ENCODE measurements at places on chromosomes 13 and 19.

DNA sequence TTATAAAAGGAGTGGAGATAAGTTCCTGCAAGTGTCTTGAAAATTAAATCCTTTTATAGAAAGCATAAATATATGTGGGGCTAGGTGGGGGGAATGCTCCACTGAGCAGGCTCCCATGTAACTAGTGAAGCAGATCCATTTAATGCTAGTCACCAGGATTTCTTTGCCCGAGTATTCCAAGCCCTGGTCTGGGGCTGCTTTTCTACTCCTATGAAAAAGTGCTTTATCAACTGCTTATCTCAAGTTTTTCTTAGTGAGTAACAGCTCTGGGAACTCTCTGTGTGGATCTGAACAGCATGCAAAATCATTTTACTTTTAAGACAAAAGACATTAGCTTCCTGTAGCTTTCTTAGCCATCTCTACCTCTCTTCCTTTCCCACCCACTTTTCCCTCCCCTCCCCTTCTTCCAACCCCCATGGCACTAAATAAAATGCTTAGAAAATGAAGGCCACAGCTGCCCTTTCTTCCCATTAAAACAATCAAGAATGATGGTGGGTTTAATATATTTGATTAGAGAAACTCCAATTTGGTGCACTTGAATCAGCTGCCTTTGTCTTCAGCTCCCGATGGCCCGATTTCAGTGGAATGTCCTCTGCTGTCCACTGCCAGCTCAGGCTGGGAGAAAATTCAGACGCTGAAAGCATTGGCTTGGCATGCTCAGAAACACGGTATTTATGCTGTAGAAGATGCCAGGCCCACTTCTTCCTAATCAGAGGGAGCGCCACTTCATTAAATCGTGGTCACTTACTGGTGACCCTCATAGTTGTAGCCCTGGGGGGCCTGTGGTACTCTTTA, 475.1 kb downstream of the FOXO1 start:
- no peak for DNase-seq

- DNase-seq, result no peak
Observed at GRCh38 chr19:29015569-29015968, 197.4 kb downstream of the UQCRFS1 start.

DNA sequence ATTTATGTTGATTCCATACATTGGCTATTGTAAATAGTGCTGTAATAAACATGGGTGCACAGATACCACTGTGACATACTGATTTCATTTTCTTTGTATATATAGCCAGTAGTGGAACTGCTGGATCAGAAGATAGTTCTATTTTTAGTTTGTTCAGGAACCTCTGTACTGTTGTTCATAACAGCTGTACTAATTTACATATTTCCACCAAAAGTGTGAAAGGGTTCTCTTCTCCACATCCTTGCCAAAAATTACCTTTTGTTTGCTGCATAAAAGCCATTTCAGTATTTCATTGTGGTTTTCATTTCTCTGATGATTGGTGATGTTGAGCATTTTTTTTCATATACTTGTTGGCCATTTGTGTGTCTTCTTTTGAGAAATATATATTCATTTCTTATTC, 1962.1 kb downstream of the PCDH9 start:
- DNase-seq, result no peak

DNA sequence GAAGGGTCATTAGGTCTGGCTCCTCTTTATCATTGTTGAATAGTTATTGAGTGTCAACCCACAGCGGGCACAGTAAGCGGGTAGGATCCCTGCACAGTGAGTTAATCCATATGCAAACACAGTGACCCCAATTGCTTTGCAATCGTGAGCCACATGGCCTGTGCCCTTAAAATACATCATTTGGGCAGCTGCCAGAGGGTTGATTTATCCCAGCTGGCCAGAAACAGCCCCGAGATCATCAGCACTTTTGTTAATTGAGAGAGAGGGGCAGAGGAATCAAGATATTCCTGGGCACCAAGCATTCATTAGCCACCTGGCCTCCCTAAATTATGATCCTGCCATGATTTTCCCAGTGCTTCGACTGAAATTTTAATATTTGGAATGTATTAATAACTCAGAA, 9.8 kb upstream of the CNMD start:
- no peak for DNase-seq

GRCh38 chr13:52070929-52071523, 46.5 kb downstream of the UTP14C start:
- DNase-seq, result no peak

DNA sequence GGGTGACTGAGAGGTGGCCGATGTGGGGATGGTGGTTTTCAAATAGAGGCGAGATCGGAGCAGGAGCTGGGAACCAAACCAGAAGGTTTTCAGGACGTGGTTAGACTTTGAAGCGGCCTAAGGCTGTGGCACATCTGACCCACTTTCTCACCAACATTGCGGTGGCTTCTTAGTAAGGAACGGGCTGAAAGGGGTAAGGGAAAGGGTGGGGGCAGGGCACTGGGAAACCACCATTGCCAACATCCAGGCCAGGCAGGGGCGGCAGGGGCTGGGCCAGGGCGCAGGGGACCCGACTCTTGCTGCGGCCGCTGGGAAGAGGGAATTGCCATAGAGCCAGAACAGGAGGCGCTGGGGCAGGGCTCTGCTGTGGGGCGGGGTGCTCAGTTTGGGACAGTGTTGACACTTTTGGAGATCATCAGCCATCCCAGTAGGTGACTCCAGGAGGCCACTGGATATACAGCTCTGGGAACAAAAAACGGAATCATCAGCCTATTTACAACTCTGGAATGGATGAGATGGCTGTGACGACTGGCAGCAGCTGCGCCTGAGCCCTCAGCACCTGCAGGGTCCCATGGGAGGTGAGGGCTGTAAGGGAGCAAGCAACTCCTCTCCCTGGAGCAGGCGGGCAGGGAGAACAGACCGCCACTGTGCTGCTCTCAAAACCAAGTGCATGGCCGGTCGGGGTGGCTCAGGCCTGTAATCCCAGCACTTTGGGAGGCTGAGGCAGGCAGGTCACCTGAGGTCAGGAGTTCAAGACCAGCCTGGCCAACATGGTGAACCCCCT, 52.2 kb downstream of the IRS2 start:
- no peak for DNase-seq

- no peak for DNase-seq
Observed at GRCh38 chr19:934865-935479, 9.1 kb downstream of the ARID3A start.

GRCh38 chr13:26616126-26616525, 58.6 kb downstream of the WASF3 start:
- no peak for DNase-seq

- no peak for DNase-seq
Observed at GRCh38 chr13:99260216-99260615, 2.0 kb upstream of the GPR18 start.

DNA sequence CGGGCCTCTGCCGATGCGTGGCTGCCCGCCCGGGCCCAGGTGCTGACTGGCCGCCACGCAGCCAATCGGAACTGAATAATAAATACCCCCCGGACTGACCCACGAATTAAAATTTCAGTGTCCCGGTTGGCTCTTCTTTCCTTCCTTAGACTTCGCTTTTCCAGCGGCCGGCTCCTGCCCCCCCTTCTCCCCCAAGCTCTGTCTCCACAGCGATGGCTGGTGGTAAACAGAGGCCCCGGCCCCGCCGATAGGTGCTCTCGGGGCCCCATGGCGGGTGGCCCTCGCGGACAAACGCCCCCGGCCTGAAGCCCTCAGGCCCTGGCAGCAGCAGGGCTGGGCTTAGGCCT, 2.6 kb downstream of the ZBTB7A start:
- no peak for DNase-seq

DNA sequence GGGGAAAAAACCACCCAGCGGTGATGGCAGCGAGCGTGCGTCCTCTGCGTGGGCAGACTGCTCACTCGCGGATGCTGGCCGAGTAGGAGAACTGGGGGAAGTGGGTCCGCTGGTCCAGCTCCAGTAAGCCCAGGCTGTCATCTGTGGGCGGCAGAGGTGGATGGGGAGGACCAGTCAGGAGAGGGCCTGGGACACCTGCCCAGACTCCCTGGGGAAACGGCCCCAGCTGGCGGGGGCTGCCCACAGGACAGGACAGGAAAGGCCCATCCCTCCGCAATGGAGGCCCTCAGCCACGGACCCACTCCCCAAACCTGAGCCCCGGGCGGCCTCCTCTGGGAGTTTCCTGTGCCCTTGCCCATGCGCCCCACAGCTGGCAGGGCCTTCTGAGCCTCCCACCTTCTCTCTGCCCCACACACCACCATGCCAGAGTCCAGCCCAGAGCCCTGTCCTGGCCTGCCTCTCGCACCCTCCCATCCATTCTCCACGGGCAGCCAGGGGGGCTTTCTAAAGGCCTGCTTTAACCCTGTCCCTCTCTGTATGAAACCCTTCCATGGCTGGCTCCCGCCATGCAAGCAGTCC, 7.4 kb upstream of the CCNP start:
- DNase-seq, result no peak

DNA sequence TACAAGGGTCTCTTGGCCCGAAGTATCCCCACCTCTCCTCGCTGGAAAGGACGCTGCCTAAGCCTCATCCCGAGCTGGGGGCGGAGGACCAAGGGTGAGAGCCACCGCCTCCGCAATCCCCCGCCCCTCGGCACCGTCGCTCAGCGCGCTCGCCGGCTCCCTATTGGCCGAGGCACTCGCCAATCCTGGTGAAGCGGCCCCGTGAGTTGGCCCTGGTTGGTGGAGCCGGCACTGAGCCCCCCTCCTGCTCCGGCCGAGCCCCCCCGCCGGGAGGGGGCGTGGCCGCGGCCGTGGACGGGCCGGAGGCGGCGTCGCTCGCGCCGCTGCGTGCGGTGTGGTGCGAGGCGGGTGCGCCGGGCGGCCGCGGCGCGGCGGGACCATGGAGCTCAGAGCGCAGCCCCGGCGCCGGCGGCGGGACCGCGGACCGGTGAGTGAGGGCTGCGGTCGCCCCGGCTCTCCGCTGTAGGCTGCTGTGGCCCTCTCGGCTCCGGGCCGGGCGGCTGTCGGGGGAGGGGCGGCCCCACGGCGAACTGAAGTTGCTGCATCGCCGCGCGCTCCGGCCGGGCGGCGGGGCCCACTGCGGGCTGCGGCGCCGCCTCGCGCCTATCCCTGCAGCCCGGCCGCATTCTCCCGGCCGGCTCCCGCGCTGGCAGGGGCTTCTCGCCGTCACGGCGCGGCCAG, at the start of gene WASF3:
WASF3 (plus strand) TSS at position 291 of the 681 bp plus-strand sequence. CDS start 84,588 bp downstream, outside the sequence.
- DNase-seq, result no peak

GRCh38 chr19:54388802-54389139, 24.0 kb upstream of the LAIR1 start:
- no peak for DNase-seq

DNA sequence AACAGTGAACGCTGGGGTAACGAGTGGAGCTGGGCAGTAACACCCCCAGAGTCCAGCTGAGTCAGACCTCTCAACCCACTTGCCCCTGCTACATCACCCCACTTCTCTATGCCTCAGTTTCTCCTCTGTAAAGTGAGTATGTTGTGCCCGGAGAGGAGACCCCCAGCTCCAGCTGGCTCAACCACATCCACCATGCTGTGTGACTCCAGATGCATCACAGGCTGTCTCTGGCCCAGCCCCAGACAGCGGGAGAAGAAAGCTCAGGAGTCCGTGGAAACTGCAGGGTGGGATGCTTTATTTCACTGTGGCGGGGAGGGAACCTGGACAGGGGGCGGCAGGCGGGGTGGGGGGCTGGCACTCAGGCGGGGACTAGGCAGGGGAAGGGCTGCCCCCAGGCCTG, 9.6 kb upstream of the ELL start:
- DNase-seq, result no peak

DNA sequence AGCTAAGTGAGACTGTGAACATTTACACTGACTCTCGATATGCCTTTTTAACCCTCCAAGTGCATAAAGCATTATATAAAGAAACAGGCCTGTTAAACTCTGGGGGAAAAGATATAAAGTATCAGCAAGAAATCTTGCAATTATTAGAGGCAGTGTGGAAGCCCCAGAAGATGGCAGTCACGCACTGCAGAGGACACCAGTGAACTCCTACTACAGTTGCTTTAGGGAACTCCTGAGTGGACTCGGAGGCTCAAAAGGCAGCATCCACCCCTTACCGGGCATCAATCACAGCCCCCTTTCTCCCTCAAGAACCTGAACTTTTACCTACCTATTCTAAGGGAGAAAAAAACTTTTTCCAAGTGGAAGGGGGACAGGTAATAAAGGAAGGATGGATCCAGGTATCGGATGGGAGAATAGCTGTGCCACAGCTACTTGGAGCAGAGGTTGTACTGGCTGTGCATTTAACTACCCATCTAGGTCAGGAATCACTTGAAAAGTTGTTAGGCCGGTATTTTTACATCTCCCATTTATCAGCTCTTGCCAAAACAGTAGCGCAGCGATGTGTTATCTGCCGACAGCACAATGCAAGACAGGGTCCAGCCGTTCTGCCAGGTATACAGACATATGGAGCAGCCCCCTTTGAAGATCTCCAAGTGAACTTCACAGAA, 80.1 kb downstream of the ZNF486 start:
- DNase-seq, result no peak

DNA sequence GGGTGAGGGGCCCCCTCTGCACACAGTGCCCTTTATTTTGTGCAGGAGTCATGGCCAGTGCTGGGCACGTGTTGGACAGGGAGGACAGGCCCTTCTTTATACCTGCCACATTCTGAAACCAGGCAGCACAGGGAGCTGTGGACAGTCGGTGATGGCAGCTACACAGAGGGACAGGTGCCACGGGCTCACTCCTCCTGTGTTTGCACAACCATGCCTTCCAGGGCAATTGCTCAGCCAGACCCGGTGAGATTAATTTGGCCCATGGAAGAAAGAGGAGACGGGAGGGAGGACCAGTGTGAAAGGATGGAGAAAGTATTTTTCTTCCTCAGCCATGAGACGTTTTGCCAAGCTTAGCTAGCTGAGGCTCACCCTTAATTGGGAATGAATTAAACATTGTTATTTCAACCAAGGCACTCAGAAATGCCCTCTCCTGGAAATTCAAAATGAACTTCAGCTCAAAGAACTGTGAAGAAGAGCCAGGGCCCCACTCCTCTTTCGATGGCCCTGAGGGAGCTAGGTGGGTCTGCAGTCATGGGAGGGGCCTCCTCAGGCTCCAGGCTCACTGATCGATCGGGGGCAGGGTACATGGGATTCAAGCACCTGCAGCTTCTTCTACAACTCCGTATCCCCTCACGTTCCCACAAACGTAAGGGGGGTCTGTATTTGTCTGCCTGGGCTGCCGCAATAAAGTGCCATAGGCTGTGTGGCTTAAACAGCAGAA, 41.2 kb downstream of the SHISA2 start:
- no peak for DNase-seq

GRCh38 chr19:46904114-46905060, 43.6 kb downstream of the ARHGAP35 start:
- no peak for DNase-seq

DNA sequence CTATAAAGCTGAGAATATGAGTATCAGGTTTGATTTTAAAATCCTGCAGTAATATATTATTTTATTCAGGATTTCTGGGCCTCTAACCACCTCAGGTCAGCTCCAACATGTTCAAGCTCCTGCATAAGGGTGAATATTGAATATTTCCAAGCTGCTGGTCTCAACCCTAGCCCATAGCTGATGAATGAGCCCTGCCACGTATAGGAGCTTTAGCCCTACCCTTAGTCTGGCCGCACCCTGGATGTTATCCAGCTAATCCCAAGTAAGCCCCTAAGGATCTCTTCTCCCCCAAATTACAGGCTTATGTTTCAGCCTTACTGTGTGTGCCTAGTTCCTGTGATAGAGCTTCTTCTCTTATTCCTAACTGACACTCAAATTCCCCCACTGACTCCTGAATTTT, 240.6 kb downstream of the KCTD12 start:
- DNase-seq, result no peak
